ENCODE measurements at places on chromosomes 6 and 20.

DNA sequence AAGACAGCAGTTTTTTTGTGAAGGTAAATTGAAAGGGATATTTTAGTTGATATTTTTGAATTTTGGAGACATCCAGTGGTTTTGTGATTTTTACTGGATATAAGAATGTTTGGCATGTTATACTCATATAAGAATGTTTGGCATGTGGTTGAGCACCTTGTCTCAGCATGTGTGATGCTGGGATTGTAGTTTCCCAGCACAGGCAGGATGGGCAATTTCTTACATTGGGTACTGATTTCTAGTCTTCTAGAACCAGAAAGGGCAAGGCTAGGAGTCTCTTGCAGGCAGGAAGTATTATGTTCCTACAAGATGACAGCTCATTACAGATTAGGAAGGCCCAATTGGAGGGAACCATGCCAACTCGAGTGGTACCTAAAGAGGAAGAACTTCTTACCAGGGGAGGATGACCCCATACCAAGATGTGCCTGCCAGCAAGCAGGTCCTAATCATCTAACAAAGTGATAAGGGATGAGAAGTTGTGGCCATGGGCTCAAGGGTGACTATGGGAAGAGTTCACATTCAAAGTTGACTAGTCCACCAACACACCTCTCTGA is 377.8 kb downstream of the UTRN start:
- DNase-seq = no peak

DNA sequence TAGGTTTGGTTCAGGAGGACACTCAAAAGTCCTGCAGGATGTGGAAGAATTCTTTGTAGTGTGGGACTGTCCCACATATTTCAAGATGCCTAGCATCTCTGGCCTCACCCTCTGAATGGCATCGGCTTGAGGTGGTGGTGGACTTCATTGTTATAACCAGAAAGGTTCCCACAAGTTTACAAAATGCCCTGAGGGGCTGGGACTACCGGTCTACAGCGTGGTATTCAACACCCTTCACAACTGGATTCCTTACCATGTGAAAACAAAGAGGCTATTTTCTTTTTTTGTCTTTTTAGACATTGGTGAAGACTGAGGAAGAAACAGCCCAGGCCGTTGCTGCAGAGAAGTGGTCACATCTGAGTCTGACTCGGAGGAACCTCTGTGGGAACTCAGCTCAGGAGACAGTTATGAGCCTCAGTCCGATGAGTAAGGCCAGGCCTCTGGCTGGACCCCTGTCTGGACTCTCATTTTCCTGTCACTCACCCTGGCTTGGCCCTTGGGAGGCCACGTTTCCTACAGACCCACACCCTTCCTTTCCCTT is 15.2 kb downstream of the PGBD1 start:
- no peak for DNase-seq

DNA sequence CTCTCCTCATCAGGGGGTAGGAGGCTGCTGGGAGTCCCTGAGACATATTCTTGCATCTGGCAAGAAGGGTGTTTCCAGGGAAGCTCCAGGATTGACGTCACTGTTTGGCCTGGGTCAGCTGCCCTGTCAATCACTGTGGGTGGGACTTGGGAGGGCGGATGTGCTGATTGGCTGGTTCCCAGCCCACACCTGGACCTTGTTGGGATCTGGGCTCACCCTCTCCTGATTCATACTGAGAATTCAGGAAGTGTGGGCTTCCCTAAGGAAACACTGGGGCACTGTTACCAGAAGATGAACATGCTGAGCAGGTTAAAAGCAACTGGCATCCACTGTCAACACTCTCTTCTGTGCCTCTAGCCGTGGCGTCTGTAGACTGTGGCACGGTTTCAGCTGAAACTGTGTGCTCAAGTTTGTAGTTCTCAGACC is 36.5 kb downstream of the CDH26 start:
- no peak for DNase-seq

DNA sequence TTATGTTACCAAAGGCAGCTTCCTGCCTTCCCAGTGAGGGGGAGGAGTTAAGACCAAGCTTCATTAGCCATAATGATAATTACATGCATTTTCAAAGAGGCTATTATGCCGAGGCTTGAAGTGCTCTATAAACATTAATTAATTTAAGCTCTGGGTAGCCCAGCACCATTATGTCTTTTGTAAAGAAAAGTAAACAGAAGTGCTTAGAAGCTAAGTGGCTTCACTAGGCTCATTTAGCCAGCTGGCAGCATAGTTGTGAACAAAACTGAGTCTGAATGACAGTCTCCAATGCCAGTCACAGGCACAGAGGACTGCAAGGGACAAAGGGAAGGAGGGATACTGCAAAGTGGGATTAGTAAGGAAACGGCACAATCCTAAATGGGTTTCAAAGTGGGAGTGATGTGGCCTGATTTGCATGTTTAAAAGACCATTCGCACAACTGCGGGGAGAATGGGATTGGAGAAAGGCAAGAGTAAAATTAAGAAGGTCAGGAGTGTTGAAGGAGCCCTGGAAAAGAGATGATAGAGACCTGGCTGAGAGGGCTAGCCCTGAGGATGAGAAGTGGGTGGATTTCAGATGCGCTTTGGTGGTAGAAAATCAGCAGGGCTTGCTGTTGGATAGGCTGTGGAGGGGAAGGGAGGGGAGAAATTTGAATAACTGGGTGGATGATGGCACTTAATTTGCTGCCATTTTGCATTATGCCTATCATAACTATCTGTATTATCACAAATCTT is 20.1 kb upstream of the ISM1 start:
- no peak for DNase-seq

Data from CD4-positive, CD25-positive, alpha-beta regulatory T cell (primary cell).